ENCODE measurements at places on chromosomes 5 and 9.

DNA sequence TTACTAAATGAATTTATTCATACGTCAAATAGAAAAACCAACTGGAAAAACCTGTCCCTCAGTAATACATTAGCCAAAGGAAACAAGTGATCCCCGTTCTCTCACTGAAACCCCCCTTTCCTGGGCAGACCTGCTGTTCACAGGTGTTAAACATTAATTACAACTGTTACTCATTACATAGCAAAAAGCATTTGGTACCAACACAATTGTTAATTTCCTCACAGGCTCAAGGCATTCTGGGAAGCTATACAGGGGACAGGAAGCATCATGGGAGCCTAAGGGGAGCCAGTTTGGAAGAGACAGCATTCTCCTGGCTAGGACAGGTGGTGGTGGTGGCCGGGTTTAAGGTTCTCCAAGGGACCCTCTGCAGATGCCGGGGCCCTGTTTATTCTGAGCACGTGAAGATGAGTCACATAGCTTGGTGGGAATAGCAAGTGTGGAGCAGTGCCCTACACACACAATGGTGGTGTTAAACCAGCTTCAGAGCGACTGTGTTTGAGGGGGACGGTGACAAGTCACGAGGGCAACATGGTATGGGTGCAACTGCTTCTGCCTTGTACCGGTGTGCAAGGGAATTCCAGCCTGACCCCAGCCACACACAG lies 62.6 kb upstream of the SLC25A51 start:
- DNase-seq: no peak

DNA sequence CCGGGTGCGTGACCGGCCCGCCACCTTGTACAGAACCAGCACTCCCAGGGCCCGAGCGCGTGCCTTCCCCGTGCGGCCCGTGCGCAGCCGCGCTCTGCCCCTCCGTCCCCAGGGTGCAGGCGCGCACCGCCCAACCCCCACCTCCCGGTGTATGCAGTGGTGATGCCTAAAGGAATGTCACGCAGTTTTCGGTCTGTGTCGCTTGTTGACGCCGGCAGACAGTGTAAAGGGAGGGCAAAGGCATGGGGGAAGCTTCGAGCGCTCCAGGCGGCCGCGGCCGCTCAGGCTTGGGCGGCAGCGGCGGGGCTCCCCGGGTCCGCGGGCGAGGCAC lies 1.3 kb downstream of the LRRC26 start:
- DNase-seq: no peak

DNA sequence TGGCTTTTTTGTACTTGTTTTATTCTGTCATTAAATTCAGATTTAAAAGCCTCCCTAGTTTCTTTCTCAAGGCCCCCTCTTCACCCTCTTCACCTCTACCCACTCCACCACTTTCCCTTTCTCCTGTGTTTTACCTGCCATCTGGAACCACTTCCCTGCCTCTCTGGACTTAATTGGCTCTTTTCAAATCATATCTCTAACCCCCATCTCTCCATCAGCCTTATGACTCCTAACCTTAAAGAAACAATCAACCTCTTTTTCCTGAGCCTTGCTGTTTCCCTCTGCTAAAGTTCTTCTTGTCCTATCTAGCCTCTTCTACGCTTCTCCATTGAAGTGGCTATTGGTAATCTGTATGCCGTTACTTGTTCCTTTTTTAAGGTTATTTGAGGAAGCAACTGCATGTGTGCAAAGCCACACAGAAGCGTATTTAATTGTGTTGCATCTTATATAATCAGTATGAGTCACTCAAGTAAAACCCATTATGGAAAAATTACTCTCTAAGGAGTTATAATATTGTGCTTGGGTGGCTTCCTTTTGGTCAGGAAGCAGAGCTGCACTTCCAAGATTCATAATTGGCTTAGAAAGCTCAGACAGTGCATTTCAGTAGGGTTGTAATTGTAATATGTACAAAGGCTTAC lies 653.6 kb upstream of the ITGA1 start:
- no peak for DNase-seq

DNA sequence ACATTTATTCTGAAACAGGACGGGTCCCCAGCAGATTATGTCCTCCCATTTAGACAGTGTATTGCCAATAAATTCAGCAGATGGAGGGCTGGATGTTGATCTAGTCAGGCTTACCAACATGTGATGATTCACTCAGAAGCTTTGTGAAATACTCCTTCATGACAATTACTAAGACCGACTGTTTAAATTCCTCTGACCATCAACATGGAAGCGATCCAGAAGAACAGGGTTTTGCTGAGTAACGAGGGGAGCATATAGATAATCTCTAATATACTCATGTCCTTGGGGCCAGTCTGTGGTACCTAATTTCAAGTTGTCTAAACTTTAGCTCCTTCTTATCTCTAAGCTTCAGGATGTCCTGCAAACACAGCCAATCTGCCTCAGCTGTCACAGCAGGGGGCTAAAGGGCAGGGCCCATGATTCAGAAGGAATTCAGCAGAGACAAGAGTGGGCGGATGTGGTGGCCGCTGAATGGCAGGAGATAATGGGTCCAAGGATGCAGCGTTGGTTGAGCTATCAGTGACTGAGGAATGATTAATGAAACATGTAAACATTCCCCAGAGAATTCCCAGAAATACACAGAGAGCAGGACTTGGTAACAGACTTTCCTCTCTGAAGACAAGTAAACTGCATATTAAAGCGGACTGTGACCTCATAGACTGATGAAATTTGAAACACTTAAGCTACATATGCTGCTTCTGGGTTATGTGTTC lies 109.4 kb downstream of the ANKRD55 start:
- no peak for DNase-seq

DNA sequence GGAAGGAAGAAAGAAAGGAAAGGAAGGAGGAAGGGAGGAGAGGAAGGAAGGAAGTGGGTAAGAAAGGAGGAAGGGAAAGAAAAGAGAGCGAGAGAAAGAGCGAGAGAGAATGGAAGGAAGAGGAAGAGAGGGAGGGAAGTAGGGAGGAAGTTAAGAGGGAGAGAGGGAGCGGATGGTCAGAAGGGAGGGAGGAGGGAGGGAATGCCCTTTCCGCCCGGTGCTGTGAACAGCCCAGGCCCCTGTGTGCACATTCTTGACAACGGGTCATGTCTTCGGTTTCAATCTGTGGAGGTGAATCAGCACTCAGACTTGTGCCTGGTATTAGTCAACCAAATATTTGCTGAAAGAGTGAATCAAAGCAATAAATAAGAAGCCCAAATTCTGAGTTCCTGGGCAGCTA lies 39.2 kb downstream of the PRUNE2 start:
- DNase-seq: no peak

- no peak for DNase-seq
Measured at GRCh38 chr9:99013550-99013949, 69.8 kb downstream of the COL15A1 start.

GRCh38 chr5:148620696-148621095 lies 33.6 kb downstream of the HTR4 start:
- DNase-seq: no peak

GRCh38 chr9:21933865-21934264 lies 60.3 kb downstream of the CDKN2A start:
- DNase-seq: no peak

GRCh38 chr5:88708021-88708420 lies 175.0 kb downstream of the MEF2C start:
- no peak for DNase-seq

- DNase-seq: no peak
Measured at GRCh38 chr5:36531401-36531800, 75.0 kb upstream of the SLC1A3 start.

DNA sequence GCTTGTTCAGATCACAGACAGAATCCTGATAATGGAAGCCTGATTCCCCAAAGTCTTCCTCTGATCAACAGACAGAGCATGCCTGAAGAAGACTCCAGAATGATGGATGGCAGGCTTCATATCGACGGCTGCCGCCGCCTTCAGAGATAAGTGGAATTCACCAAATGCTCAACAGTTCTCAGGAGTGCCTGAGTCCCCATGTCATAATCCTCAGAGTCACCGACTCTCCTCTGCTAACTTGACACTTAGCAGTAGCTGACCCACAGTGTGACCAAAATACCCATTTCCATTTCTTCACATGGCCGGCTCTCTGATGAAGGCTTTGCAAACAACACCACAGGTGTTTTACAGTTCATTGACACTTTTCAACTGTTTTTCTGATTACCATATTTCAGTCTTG lies 58.7 kb downstream of the PRDM6 start:
- DNase-seq: no peak

- DNase-seq: no peak
Measured at GRCh38 chr5:15893866-15894265, 285.7 kb downstream of the MARCHF11 start.

GRCh38 chr5:179304466-179304865 lies 40.8 kb downstream of the ADAMTS2 start:
- no peak for DNase-seq

DNA sequence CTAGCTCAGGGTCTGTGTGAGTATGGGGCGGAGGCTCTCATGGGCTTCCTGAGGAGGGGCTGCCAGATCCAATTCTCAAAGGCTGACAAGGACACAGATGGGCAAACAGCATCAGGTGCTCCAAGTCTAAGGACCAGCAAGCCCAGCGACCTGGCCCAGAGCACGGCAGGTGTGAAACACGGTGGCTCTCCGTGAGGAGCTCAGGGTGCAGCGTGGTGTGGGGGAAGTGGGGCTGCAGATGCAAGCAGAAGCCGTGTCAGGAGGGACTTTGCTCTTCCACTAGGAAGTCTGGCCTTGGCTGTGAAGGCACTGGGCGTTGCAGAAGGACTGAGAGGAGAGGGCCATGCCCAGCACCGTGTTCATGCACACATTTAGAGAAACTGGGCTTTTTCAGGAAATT lies 420.0 kb downstream of the GADD45G start:
- no peak for DNase-seq

DNA sequence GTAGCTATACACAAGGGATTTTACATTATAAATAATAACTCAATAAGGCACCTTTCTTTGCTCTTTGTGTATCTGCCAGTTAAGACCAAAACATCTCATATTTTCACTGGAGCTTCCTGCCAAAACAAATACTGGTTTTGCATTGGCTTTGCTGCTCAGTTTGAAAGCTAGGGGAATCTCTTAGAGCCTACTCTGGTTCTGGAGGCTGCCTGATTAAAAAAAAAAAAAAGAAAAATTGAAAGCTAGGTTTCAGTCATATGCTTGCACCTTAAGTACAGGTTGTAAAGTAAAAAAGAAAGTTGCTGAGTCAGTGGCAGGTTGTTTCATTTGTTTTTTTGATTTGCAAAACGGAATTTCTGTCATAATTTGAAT lies 2.3 kb downstream of the DENND4C start:
- DNase-seq: peak; percentile 23

GRCh38 chr5:17694371-17694770 lies 60.1 kb downstream of the TAF11L14 start:
- no peak for DNase-seq

GRCh38 chr5:155313518-155313917 lies 300.0 kb downstream of the KIF4B start:
- DNase-seq: no peak

- DNase-seq: no peak
Measured at GRCh38 chr9:85040821-85041465, 371.4 kb downstream of the NTRK2 start.

- DNase-seq: no peak
Measured at GRCh38 chr5:143947313-143947712, 135.4 kb downstream of the HMHB1 start.

- DNase-seq: no peak
Measured at GRCh38 chr5:55484531-55484930, 50.2 kb downstream of the PLPP1 start.

- no peak for DNase-seq
Measured at GRCh38 chr9:85212887-85213286, 528.9 kb downstream of the AGTPBP1 start.

DNA sequence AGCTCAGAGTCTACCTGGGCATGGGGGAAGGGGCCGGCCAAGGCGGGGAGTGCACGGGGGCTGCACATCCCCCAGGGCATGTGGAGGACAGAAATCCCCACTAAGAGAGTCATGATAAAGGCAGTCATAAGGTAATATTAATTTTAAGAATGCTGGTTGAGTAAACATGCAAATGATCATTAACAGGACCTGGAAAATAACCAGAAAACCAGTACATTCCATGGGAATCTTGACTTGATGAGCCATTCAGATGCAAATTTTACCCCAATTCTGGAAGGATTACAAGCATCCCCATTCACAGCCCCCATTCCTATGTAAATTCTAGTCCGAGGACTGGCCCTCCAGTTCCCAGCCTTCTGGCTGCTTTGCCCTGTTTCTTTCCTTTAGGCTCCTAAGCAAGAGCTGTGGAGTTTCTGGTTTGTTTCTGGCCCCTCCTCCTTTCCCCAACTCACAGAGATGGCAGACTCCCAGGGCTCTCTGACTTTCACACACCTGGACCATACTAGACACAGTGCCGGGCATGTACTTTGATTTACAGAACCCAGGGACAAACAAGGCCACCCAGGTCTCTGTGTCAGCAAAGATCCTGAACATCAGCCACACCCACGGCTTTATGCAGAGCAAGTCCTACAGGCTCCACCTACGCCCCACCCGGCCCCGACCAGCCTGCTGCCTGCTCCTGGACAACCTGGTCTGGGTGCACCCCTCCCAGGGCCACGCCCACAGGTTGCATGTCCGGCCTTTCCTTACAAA lies 62.7 kb downstream of the SEMA4D start:
- no peak for DNase-seq

GRCh38 chr5:170752257-170753215 lies 31.0 kb upstream of the GABRP start:
- DNase-seq: peak; percentile 28

DNA sequence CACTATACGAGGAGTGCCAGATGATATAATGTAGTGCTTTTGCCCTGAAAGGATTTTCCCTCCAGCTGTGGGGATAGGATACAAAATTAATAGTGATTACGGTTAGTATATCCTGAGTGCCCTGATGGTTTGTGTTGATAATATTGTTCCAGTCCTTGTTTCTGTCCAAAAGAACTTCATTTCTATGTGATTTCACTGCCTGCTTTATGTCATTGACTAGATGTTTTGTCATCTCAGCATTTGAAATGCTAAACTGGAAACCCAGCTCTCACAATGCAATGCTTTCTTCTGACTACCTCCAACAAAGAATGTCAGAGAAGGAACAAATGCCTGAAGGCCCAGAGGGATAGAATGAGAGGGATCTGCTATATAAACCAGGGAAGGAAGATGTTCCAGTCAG lies 177.8 kb downstream of the NIPBL start:
- DNase-seq: no peak

DNA sequence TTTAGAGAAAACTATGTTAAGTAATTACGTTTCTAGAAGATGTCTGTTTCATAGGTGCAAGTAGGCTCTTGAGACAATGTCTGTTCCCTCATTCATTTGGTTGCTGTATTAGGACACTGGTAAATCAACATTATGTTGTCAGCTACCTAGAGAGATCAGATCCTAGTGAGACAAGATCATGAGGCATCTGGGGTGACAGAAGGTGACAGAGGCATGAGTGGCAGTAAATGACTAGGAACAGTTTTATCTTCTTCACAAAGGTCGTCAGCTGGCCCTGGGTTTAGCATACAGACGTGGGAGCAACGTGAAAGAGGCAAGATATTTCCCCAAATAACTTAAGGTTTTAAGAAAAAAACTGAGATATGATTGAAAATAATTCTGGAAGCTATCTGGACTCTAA lies 1926.3 kb upstream of the WWC1 start:
- no peak for DNase-seq

- DNase-seq: no peak
Measured at GRCh38 chr5:150600616-150601490, 39.6 kb upstream of the SYNPO start.

- DNase-seq: no peak
Measured at GRCh38 chr5:172499287-172499686, 45.0 kb upstream of the SH3PXD2B start.

GRCh38 chr9:119004618-119004990 lies 364.6 kb downstream of the BRINP1 start:
- DNase-seq: peak; percentile 13

- DNase-seq: no peak
Measured at GRCh38 chr5:136042665-136043121, 13.9 kb downstream of the TGFBI start.

GRCh38 chr9:135926402-135927194 lies 19.3 kb upstream of the CAMSAP1 start:
- no peak for DNase-seq

Measured in NCI-H2029 treated with DMSO at 0.1 percent for 48 hours (cell line).